Activated CD4-positive, alpha-beta memory T cell treated with anti-CD3 and anti-CD28 coated beads, Interleukin-2, amount 10 ng/mL, durations not matched to agents 7 days and 5 days (primary cell): ENCODE measurements at places on chromosomes 4 and X. TPM values are rescaled to one million over a fixed set of nuclear protein-coding genes. Genes with fewer than 3 reads are reported as not detected.

DNA sequence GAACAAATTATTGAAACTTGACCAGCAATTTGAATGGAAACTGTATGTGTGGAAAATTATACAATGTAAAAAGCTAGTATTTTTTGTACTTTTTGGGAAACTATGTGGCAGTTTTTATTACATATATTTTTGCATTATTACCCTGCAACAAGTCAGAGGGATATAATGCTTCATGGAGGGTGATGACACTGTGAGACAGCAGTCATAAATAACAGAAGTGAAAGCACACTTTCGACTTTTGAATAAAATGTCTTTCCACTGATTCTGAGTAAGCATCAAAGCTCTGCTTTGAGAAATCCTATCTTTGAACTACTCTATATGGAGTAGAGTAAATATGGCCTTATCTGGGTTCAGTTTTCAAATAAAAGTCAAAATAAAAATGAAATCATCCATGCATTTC lies 122.6 kb upstream of the PABPC4L start:
- H3K27ac ChIP-seq: no peak overlapping the region
- H3K4me1 ChIP-seq: no peaks in the 10 kb centered on the region
- no peak for DNase-seq
- H3K4me3 ChIP-seq: no peak overlapping the region

DNA sequence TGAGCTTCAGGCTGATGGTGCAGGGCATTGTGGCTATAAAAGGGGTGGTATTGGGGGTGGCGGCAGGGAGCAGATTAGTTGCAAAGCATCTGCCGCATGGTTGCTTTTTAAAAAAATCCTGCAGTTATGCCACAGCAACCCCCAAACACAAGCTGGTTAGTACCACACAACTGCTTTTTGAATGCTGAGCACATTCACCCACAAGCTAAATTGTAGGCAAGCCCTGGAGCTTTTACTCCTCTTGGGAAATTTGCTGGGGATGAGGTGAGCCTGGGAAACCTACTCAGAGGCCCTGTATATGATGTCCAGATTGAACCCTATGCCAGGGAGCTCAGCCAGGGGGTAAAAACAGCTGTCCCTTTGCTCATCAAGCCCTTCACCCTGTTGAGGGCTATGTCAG lies 33.8 kb upstream of the TRIM2 start:
- peaks cover 15% of the 10 kb centered on the region for H3K27me3 ChIP-seq
- H3K4me1 ChIP-seq: no peaks in the 10 kb centered on the region
- no peak overlapping the region for H3K4me3 ChIP-seq
- H3K27ac ChIP-seq: no peak overlapping the region

GRCh38 chr4:79225360-79225759 lies 100.5 kb downstream of the NAA11 start:
- no peaks in the 10 kb centered on the region for H3K36me3 ChIP-seq
- no peaks in the 10 kb centered on the region for H3K4me1 ChIP-seq
- no peak for DNase-seq
- no peaks in the 10 kb centered on the region for H3K27me3 ChIP-seq
- no peak overlapping the region for H3K27ac ChIP-seq

GRCh38 chrX:123450222-123450621 lies 266.1 kb downstream of the GRIA3 start:
- no peaks in the 10 kb centered on the region for H3K27me3 ChIP-seq
- no peak overlapping the region for H3K4me3 ChIP-seq
- no peak for DNase-seq
- H3K27ac ChIP-seq: no peak overlapping the region

DNA sequence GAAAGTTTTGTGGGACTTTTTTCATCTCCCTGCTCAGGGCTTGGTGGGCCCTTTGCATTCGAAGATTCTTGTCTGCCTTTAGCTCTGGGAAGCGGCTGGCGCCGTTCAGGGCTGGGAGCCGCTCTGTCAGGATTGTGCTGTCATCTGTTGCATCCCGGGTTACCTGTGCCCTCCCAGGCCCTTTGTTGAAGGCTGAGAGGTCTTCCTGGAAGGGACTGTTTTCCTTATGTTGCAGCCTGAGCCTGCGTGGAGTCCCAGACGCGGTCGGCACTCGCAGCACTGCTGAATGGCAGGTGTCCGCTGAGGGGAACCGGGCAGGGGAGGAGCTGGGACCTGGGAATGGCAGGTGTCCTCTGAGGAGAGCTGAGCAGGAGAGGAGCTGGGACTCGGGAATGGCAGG lies 15.9 kb downstream of the RGS12 start:
- peaks cover 24% of the 10 kb centered on the region for H3K4me1 ChIP-seq
- no peak for DNase-seq
- H3K36me3 ChIP-seq: no peaks in the 10 kb centered on the region
- peaks cover 2% of the 10 kb centered on the region for H3K27me3 ChIP-seq
- H3K4me3 ChIP-seq: no peak overlapping the region

GRCh38 chrX:18422325-18422724 lies 3.1 kb upstream of the CDKL5 start:
- H3K4me3 ChIP-seq: no peak overlapping the region
- peaks cover 11% of the 10 kb centered on the region for H3K4me1 ChIP-seq
- no peak for DNase-seq

DNA sequence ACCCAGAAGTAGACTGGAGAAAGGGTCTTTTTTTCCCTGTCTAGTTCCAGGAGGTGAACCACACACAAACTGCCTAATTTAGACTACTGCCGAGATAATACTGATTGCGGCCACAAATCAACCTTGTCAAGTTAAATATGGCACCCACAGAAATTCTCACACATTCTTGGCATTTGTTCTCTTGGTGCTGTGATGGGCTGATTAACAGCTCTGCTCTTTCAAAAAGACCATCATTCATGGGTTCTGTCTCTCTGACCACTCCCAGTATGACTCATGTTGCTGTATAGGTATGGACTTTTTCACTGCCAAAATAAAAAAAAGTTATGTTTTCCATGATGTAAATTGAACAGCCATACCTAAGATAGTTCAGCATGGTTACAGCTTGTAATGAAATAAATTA lies 1003.5 kb upstream of the LCORL start:
- H3K4me3 ChIP-seq: no peak overlapping the region
- H3K36me3 ChIP-seq: no peaks in the 10 kb centered on the region
- no peak overlapping the region for H3K27ac ChIP-seq
- DNase-seq: no peak
- H3K27me3 ChIP-seq: no peaks in the 10 kb centered on the region

- no peak for DNase-seq
- peaks cover 19% of the 10 kb centered on the region for H3K36me3 ChIP-seq
- no peaks in the 10 kb centered on the region for H3K27me3 ChIP-seq
- H3K27ac ChIP-seq: peak overlapping the region; percentile 70
- H3K4me1 ChIP-seq: peaks cover 54% of the 10 kb centered on the region
Measured at GRCh38 chrX:49263631-49264030, 879 bp downstream of the FOXP3 start.

DNA sequence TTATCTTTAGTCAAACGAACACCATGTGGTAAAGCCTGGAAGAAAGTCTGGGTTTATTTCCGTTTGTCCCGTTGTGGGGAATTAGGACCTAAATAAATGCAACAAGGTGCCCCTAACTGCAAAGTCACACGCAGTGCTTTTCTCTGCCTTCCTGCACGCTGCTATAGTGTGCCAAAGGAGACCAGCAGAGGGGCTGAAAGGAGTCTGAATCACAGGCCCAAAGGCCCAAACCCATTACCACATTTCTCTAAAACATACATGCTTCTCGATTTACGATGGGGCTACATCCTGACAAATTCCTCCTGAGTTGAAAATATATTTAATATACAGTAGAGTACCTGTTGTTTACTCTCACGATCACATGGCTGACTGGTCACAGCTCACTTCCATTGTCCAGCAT lies 4.5 kb downstream of the VEGFC start:
- H3K4me1 ChIP-seq: peaks cover 4% of the 10 kb centered on the region
- H3K36me3 ChIP-seq: no peaks in the 10 kb centered on the region
- no peak overlapping the region for H3K27ac ChIP-seq

DNA sequence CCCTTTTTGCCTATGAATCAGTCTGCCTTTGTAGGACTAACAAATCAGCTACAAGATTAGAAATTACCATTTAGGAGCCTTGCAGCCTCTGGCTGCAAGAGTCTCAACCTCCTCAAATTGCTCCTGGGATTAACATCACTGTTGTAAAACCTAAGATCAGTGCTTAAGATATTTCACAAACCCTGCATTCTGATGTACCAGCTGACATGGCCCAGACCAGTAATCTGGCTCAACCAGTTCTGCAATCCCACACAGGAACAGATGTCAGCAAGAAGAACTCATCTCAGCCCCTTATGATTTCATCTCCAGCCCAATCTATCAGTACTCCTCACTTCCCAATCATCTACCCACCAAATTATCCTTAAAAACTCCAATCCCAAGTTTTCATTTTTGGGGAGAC lies 32.5 kb upstream of the AADAT start:
- no peak overlapping the region for H3K27ac ChIP-seq
- H3K36me3 ChIP-seq: no peaks in the 10 kb centered on the region
- H3K27me3 ChIP-seq: no peaks in the 10 kb centered on the region
- H3K4me1 ChIP-seq: no peaks in the 10 kb centered on the region
- DNase-seq: no peak

DNA sequence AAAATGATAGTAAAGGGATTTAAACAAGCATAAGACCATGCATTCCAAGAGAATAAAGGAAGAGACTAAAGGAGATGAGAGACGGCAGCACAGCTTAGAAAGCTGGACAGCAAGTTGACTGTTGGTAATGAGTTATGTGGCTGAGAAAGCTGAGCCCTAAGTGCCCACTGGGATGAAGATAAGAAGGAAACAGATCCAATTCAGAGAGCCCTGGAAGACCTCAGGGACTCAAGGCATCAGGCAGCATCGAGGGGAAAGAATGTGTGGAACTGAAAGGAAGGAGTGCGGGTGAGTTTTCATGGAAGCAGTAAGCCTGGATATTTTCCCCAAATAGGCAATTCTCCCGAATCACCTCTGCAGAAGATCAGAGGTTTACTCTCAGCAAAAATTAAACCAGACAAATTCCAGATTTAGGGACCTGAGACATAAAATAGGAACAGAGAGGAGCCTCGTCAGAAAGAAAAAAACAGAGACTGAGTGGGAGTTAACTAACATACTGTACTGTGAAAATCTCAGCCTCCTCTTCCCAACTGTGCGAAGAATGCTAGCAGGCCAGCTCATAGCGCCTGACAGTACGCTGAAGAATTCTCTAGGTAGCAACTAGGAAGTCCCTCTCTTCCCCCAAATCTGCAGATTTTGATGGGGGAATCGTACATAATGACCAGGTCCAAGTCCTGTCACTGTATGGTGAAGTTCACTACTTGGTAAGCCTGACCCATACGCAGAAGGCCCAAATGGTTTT lies 187.7 kb upstream of the TAPT1 start:
- no peak for DNase-seq
- H3K36me3 ChIP-seq: no peaks in the 10 kb centered on the region
- no peaks in the 10 kb centered on the region for H3K27me3 ChIP-seq
- no peaks in the 10 kb centered on the region for H3K4me1 ChIP-seq
- H3K4me3 ChIP-seq: no peak overlapping the region

GRCh38 chr4:108010167-108010566 lies 20.5 kb downstream of the HADH start:
- DNase-seq: no peak
- no peak overlapping the region for H3K4me3 ChIP-seq
- no peaks in the 10 kb centered on the region for H3K4me1 ChIP-seq
- H3K27ac ChIP-seq: no peak overlapping the region
- peaks cover 32% of the 10 kb centered on the region for H3K36me3 ChIP-seq
- no peaks in the 10 kb centered on the region for H3K27me3 ChIP-seq

DNA sequence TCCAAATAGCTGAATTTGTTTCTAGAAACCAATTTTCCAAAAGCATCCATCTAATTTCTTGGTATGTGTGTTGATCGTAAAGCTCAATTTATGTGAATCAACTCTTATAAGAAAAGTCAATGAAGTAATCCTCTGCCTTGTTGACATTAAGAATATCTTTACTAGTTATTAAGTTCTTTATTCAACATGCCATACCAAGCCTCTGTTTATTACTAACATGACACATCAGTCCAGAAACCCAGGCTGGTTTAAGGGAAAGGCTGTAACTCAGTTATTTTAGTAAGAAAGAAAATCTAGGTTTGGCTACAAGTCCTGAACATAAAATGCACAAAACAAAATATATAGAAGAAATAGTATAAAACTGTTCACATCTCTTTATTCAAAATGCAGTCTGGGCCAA lies 48.0 kb downstream of the KLHL34 start:
- H3K4me1 ChIP-seq: no peaks in the 10 kb centered on the region
- no peak for DNase-seq
- no peak overlapping the region for H3K27ac ChIP-seq
- no peaks in the 10 kb centered on the region for H3K27me3 ChIP-seq

- H3K27me3 ChIP-seq: no peaks in the 10 kb centered on the region
- H3K36me3 ChIP-seq: peaks cover 3% of the 10 kb centered on the region
- H3K27ac ChIP-seq: no peak overlapping the region
- DNase-seq: no peak
Measured at GRCh38 chr4:146469022-146469421, 52.7 kb downstream of the SLC10A7 start.

Gene AFP
- total RNA-seq: not detected

Gene MUC7
- total RNA-seq: not detected

Gene CRMP1
- 0.35 TPM for total RNA-seq

Gene CFP
- total RNA-seq: 15.7 TPM

Gene VCX3A
- total RNA-seq: not detected
